ENCODE measurements at places on chromosomes 7 and 10.

GRCh38 chr10:126369125-126369710, 19.1 kb downstream of the ADAM12 start:
- DNase-seq: no peak

- no peak for DNase-seq
Measured at GRCh38 chr7:118844748-118845147, 620.2 kb downstream of the ANKRD7 start.

DNA sequence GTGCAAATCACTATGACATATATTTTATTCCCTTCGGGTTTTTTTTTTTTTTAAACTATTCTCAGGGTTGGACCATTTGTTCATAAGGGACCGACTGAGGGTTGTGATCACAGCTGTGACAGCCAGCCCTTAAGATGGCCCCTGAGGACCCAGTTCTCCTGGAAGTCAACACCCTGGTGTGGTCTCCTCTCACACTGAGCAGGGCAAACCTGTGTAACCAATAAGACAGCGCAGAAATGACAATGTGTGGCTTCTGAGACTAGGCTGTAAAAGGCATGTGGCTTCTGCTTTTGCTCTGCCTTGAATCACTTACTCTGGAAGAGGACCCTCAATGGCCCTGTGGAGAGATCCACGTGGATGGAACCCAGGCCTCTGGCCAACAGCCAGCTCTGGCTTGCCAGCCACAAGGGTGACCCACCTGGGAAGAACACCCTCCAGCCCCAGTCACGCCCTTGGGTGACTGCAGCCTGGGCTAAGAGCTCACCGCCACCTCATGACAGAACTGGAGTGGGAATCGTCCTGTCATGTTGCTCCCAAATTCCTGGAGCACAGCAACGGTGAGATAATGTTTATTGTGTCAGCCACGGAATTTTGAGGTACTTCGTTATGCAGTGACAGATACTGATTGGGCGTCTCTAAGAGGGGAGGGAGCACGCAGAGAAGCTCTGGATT, 127.1 kb downstream of the CLEC2L start:
- no peak for DNase-seq

DNA sequence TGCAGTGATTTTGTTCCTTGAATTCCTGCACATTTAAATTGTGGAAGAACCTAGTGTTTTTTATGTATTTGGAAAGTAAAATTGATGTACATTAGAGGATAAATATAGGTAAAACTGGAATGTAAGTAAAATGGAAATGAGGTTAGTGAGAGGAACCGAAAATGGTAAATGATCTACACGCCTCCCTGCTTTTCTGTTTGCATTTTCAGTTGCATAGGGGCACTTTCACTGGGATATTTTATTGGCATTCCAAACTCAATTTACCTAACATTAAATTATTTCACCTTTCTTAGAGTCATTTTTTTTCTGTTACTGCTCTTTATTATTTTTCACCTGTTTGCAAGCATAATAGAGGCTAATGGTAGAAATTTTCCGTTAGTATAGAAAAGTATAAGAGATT, 8.0 kb downstream of the CDK13 start:
- no peak for DNase-seq

- no peak for DNase-seq
Measured at GRCh38 chr10:111999915-112000302, 183.7 kb downstream of the GPAM start.

GRCh38 chr10:14681305-14681704, 93.4 kb downstream of the FAM107B start:
- DNase-seq: no peak

DNA sequence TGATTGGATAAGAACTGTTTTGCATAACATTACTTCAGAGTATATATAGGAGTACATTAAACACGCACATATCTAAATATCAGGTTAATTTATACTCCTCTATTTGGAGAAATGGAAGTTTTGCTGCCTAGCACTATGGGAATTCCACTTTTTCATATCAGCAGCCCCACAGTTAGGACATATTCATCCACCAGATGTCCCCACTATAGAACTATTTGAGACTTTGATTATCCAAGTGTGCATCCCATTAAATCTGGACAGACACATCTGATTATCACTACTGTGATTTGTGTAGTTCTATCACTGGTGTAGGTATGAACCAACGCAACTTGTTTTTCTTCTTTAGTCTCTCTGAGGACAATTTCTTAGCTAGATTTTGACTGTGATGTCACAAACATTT, 345.7 kb downstream of the THSD7A start:
- DNase-seq: no peak

All from activated naive CD4-positive, alpha-beta T cell (primary cell).